ENCODE measurements at places on chromosomes 2 and 18. TPM values are rescaled to one million over a fixed set of nuclear protein-coding genes. Genes with fewer than 3 reads are reported as not detected.

HTR2B gene
- 0.25 TPM for polyA plus RNA-seq

- DNase-seq: no peak
Measured at GRCh38 chr18:74692367-74693013, 94.8 kb downstream of the ZNF407 start.

DNA sequence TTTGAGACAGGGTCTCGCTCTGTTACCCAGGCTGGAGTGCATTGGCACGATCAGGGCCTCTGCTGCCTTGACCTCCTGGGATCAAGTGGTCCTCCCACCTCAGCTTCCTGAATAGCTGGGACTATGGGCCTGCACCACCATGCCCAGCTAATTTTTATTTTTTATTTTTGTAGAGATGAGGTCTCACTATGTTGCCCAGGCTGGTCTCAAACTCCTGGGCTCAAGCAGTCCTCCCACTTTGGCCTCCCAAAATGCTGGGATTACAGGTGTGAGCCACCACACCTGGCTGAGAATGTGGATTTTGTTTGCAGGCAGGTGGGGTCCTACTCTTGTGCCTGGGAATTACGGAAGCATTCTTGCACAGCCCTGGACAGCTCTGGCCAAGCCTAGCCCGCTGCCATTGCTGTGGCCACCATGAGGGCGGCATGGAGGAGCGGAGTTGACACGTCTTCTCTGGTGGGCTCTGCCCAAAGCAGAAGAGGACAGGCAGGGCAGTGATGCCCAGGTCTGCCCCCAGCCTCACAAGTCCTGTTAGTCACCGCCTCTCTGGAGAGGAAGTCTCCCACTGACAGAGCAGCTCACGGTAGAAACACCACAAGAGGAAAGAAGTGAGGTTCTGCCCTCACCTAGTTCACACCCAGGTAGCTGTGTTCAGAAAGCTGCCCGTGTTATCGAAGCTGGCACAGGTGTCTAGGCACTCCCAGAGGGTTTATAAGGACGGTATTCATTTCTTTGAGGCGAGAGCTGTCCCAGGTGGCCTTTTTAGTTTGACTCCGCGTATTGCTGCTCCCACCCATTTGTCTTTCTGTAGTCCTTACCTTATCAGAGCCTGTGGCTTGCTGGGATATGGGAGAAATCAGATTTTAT, 46.2 kb downstream of the ARMC9 start:
- no peak for DNase-seq

GRCh38 chr2:215848146-215848545, 165.2 kb downstream of the MREG start:
- DNase-seq: no peak

Data from heart right ventricle (tissue), 16 donors.